ENCODE measurements at places on chromosomes 1 and 21.

- no peak for DNase-seq
These were observed 59.3 kb upstream of the GNG12 start for GRCh38 chr1:67892476-67893125.

GRCh38 chr1:109274533-109275476 is 8.1 kb downstream of the PSRC1 start:
- DNase-seq = no peak

GRCh38 chr1:197200272-197200899 is 53.9 kb upstream of the ASPM start:
- no peak for DNase-seq

- no peak for DNase-seq
These were observed 16.2 kb downstream of the RHOU start for GRCh38 chr1:228751360-228752098.

DNA sequence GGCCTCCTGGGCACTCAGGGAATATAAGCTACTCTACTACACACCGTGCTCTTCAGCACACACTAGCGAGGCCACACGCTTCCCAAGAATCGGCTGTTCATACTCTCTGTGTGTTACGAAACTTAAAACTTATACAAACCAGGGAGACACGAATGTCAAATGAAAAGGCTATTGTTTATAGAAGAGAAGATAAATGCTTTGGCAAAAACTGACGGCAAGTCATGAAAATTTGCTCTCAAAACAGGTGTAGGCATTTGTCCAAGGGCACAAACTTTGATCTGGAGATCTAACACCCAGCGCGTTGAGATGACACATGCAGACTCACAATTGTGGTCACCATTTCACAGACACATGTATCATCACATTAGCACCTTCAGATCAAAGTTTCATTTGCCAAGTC is 46.1 kb downstream of the USP48 start:
- no peak for DNase-seq

GRCh38 chr1:229230140-229230892 is 40.6 kb upstream of the RAB4A start:
- no peak for DNase-seq

DNA sequence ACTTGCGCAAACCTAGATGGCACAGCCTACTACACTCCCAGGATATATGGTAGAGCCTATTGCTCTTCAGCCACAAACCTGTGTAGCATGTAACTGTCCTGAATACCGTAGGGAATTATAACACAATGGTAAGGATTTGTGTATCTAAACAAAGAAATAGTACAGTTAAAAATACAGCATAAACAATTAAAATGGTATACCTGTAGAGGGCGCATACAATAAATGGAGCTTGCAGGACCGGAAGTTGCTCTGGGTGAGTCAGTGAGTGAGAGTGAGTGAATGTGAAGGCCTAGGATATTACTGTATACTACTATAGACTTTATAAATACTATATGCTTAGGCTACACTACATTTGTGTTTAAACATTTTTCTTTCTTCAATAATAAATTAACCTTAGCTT is 99.3 kb downstream of the PLD5 start:
- DNase-seq = no peak

DNA sequence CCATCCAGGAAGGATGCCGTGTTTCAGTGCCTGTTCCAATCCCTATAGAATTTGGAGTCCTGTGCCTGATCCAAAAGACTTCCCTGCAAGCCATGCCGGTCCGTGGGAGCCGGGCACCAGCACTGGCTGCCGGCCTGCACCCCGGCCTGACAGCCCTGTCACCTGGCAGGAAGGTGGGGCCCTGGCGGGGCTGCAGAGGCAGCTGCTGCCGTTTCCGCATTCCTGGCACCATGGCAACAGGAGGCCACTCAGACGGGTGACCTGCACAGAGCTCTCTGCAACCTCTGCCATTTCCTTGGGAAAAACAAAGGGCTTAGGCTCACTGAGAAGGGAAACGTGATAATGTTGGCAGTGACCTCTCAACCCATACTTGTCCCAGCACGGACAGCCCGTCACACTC is 63.2 kb upstream of the TMEM51 start:
- no peak for DNase-seq

DNA sequence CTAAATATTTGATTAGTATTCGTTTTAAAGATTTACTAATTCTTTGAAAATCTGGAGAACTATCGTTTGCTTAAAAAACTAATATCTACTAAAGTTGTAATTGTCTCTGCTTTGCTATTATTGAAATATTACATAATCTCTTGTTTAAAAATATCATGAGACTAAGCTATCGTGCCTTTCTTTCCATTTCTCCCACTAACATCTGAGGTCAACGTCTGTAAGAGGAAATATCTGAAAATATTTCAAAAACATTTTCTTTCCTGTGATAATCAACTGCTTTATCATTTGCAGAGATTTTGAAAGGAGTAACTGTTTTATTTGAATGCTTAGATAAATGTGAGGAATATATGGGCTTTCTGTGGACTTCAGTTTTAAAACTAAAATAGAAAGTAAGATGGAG is 694.1 kb downstream of the USP25 start:
- DNase-seq = no peak

- no peak for DNase-seq
These were observed 201.2 kb upstream of the ADAMTS5 start for GRCh38 chr21:27168084-27168483.

GRCh38 chr1:10033359-10033845 is 644 bp downstream of the UBE4B start:
- DNase-seq = no peak

Data from stimulated activated CD4-positive, alpha-beta T cell treated with anti-CD3 and anti-CD28 coated beads, TNF-alpha, amount 100 ng/mL, for 4 hours (primary cell).